ENCODE measurements at places on chromosomes 16 and 17. TPM values are rescaled to one million over a fixed set of nuclear protein-coding genes. Genes with fewer than 3 reads are reported as not detected.

GRCh38 chr16:72428681-72429376, 256.9 kb upstream of the PMFBP1 start:
- DNase-seq, result no peak

- no peak for DNase-seq
These were observed 242.3 kb downstream of the RBFOX3 start for GRCh38 chr17:79368521-79368920.

DNA sequence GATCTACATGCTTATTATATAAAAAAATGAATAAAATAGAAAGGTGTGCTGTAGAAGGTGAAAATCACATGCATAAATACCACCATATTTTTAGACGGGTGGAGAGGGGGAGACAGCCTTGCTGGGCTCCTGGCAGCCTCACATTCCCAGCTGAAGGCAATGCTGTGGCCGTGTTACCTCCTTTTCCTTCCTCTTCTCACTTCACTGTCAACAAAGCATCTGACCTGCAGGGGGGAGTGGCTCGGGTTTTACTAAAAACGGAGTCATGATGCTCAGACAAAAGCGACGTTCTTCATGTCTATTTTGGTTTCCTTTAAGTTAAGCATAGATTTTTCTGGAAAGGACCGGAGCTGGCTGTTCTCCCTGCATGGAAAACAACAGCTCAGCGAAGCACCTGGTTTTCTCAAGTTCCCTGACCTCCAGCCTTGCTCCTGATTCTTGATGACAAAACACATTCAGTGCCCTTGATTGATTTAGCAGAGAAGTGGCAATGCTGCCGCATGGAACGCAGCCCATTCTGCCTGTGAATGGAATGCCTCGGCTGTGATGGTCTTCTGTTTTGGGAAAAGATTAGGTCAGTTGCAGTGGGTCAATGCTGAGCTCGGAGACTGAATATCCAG, 5.5 kb upstream of the RPTOR start:
- no peak for DNase-seq

- DNase-seq, result no peak
These were observed 9.4 kb upstream of the ENGASE start for GRCh38 chr17:79065105-79065670.

DNA sequence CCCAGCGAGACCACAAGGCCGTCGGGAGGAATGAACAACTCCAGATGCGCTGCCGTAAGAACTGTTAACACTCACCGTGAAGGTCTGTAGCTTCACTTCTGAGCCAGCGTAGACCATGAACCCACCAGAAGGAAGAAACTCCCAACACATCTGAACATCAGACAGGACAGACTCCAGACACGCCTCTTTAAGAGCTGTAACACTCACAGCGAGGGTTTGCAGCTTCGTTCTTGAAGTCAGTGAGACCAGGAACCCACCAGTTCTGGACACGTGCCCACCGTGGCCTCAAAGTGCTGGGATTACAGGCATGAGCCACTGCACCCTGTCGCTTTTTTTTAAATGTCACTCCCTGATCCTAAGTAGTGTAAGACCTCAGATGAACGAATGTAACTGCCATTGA, 17.3 kb downstream of the KPNA2 start:
- no peak for DNase-seq

GRCh38 chr17:77011173-77012011, 129.4 kb upstream of the SEC14L1 start:
- no peak for DNase-seq

DNA sequence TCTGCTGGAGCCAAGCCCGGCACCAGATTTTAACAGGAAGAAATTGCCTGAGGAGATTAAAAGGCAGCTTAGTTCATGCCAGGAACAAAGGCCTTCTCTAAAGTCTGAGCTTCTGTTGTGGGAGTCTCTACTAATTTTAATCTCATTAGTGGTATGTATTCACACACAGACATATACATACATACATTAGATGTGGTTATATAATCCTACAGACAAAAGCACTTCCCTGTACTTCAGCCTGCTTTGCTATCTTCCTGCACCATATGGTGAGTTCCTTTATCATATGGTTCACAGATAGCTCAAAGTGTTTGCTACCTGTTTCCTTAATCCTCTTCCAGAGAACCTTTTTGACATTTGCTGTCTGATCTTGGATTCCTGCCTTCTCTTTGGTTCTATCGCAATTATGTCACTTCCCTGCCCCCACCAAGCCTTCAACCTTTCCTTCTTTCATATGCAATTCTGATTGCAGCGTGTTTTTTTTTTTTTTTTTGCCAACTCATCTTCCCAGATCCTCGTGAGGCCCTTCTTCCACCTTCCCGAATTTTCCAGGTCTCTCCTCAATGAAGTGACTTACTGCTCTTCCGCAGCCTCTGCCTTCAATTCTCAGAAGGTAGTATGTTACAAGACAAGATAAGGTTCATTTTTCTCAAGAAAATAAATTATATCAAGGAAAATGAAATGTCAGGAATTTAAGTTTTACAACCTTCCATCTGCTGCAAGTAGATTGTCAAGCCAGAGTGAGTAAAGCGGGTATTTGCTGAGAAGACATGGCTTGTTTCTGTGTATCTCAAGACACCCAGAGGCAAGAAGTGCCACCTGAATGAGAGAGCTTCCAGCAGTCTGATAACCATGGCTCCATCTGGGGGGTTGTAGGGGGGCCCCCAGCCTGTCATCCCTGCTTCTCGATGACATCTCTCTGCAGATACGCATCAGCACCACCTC, 120.2 kb upstream of the CACNG3 start:
- no peak for DNase-seq

GRCh38 chr16:721765-722540, 1.0 kb downstream of the ANTKMT start:
- no peak for DNase-seq

- no peak for DNase-seq
These were observed 14.6 kb upstream of the KCNJ16 start for GRCh38 chr17:70060415-70060814.

DNA sequence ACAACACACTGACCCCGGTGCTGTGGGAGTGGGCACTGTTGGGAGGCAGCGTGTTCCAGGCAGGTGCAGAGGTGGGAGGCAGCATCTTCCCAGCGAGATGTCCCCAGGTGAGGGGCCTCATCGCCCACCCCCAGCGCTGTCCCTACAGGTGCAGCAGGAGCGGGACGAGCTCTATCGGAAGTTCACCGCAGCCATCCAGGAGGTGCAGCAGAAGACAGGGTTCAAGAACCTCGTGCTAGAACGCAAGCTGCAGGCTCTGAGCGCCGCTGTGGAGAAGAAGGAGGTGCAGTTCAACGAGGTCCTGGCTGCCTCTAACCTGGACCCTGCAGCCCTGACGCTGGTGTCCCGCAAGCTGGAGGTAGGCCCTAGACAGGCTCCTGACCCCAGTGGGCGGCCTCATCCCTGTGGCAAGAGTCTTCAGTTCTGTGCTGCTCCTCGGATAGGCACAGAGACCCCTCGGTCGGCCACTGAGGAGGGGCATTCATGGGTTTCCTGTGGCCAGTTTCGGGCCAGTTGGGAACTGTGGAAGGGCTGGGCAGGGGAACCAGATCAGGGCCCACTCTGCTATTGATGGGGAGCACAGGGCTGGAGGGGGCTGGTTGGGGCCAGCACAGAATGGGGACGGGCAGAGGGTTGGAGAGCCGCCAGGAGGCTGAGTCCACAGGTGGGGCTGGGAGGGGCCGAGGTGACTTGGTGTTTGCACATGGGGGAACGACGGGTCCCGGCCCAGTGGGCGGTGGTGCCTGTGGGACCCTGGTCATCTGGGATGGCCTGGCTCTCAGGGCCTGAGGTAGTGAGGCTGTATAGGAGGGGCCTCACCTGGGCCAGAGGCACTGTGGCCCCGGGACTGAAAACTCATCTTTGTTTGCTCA, 21.1 kb upstream of the DBNDD1 start:
- DNase-seq, result no peak

DNA sequence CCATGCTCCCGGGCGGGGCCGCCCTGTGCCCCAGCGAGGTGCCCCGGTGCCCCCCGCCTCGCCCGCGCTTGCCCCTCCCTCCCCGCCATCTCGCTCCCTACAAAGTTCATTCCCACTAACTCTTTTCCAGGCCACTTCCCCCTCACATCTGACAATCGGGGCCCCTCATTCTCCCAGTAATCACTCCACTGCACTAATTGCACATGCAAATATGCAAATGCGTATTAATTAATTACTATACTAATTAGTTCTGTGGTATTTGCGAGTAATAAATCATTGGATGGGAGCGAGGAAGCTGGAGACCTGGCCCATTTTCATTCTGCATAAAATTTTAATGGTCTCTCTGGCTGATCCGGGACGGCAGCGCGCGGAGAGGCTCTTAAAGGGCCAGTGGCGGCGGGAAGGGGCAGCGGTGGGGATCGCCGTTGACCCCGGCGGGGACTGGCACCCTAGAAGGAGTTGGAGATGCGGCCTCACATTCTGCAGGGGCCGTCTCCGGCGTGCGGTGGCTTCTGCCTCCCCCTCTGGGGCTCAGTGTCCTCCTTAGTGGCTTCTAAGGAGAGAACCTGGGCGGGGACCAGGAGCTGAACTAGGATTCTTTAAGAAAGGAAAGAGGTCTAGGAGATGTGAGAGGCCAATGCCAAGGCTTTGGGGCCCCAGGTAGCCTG, 8.4 kb upstream of the PPP1R1B start:
- no peak for DNase-seq

The FGF11 gene
- total RNA-seq, result 2.9 TPM

The KRTAP9-4 gene
- not detected for total RNA-seq

Measured in breast epithelium (tissue), 4 donors.